ENCODE measurements at places on chromosomes 1 and 21.

- DNase-seq = no peak
Measured at GRCh38 chr1:185704181-185704580, 30.0 kb upstream of the HMCN1 start.

DNA sequence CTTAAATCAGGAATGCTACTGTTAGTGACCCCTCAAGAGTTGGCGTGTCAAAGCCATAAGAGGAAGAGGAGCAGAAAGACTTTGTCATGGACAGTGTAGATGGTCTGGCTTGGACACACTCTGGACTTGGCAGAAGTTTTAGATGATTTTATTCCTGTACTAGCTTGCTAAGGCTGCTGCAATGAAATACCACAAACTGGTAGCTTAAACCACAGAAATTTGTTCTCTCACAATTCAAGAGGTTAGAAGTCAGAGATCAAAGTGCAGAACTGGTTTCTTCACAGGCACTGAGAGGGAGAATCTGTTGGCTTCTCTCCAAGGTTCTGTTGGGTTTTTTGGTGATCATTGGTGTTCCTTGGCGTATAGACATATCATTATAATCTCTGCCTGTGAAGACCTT, 869.8 kb upstream of the B3GALT2 start:
- peak; percentile 82 for DNase-seq

DNA sequence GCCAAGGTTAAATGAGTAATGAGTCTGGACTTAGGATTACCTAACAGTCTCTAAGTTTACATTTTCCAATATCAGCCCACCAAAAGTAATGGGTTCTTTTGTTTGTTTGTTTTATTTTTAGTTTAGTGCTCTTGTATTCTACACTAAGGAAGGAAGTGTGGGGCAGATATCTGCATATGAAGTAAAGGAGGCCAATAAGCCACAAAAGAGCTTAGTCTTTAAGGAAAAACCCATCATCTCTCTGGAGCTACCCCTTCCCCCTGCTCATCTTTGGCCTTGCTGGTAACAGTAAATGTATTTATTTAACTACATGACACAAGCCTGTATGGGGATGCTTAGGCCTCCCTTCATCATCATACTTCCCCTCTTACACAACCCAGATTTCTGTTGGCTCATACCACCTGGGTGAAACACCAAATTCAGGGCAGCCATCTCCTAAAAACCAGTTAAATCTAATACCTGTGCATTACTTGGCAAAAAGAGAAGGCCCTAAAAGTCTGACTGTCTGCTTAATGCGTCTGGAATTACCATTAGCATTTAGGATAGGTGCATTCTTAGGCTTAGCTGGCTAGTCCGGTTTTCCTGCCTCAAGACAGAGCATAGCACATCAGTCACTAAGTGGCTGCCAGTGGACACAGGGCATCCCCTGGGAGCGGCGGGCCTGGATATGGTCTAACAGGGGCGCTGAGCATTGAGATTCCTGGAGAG, 96.8 kb upstream of the ADGRL2 start:
- DNase-seq = no peak

GRCh38 chr21:45556645-45557615, 14.7 kb upstream of the SLC19A1 start:
- DNase-seq = no peak

DNA sequence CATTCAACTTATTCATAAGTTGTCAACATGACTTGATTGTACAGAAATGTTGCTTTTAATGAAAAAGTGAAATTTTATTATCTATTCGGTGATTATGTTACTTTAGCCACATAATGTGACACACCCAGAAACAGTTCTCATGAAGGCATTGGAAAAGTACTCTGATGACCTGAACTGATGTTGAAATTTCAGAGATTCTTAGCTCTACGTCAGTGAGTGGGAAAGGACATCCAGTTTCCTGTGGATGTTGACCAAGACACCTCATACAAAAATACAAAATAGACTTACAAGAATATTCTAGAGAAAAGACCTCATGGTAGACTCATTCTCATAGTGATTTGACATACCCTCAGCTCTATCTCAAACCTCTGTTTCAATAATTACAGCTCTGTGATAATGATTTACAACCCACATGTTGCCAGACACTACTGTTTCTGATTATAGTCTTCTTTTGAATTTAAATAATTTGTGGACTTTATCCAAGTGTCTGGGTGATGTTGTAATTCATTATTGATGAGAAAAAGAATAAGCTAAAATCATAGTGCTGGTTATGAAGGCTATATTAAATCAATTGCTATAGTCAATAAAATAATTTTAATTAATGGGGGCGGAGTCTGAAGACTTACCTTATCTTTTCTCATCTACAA, 37.3 kb downstream of the KCNK2 start:
- DNase-seq = no peak

DNA sequence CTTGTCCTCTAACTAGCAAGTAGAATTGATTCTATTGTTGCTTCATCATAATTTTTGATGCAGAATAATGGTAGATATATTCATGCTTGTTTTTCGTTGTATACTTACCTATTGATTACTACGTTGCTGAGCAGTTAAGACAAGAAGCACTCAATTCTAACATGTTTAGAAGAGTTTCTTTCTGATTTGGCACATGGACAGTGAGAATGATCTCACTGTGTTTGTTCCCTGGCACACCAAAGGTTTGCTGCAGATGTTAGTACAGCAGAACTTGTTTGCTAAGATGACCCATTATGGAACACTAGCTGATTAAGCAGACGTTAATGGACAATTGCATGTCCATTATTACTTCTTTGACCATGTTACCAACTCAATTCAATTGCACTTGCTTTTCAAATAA, 184.7 kb upstream of the SGIP1 start:
- DNase-seq = no peak

GRCh38 chr1:41827991-41828570, 90.6 kb downstream of the HIVEP3 start:
- DNase-seq = no peak

GRCh38 chr1:173714441-173714758, 381 bp upstream of the KLHL20 start:
- no peak for DNase-seq

- DNase-seq = no peak
Measured at GRCh38 chr1:151416231-151416630, 16.9 kb downstream of the PSMB4 start.

DNA sequence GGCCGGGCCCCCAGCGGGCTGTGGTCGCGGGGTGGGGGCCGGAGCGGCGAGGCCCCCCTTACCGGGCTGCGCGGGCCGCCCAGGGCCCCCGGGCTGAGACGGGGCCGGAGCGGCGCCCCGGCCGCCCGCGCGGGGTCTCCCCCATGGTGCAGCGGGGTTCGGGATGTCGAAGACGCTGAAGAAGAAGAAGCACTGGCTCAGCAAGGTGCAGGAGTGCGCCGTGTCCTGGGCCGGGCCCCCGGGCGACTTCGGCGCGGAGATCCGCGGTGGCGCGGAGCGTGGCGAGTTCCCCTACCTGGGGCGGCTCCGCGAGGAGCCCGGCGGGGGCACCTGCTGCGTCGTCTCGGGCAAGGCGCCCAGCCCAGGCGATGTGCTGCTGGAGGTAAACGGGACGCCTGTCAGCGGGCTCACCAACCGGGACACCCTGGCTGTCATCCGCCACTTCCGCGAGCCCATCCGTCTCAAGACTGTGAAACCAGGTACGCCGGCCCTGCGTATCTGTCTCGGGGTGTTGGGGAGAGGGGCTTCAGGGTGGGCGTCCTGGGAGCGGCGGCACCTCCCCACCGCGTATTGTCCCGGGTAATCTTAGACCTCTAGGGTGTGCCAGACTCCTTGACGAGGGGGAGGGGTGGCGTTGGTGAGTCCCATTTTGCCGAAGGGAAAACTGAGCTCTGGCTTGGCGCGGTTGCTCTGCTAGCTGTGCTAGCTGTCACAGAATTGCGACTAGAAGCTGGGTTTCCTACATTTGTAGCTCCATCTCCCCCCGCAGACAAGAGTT, 745 bp downstream of the MAGI3 start:
- peak; percentile 33 for DNase-seq

DNA sequence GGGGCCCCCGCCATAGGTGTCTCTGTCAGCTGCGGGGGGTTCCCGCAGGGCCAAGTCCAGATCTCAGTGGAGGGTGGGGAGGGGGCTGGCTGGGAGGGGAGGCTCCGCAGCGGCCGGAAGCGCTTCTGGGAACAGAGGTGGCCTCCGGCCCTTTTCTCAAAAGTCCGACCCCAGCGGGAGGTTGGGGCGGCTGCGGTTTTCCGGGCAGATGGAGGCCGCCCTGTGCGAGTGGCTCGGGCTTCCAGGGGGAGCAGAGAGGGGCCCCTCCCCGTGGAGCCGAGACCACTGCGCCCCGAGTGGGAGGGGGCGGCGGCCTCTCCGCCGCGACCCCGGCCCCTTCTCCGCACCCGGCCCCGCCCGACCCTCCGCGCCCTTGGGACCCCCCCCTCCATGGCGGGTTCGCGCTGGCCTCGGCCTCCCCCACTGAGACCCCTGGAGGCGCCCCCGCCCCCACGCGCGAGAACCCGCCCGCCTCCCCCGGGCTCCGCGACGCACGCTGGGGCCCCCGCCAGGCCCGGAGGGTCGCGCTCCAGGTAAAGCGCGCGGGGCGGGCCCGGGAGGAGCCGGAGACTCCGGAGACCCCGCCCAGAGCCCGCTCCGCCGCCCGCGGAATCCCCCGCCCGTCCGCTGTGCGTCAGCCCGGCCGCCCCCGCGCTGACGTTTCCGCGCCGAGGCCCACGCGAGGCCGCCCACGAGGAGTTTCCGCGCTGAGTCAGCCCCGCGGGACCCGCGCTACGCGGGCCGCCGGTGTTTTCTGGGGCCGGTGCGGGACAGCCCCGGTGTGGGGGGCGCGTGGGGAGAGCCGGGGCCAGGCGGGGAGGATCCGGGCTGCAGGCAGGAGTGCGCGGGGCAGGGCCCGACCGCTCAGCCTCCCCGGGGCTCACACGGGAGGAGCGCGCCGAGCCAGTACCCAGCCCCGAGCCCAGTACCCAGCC, 5.2 kb downstream of the TNFRSF18 start:
- DNase-seq = peak; percentile 84

DNA sequence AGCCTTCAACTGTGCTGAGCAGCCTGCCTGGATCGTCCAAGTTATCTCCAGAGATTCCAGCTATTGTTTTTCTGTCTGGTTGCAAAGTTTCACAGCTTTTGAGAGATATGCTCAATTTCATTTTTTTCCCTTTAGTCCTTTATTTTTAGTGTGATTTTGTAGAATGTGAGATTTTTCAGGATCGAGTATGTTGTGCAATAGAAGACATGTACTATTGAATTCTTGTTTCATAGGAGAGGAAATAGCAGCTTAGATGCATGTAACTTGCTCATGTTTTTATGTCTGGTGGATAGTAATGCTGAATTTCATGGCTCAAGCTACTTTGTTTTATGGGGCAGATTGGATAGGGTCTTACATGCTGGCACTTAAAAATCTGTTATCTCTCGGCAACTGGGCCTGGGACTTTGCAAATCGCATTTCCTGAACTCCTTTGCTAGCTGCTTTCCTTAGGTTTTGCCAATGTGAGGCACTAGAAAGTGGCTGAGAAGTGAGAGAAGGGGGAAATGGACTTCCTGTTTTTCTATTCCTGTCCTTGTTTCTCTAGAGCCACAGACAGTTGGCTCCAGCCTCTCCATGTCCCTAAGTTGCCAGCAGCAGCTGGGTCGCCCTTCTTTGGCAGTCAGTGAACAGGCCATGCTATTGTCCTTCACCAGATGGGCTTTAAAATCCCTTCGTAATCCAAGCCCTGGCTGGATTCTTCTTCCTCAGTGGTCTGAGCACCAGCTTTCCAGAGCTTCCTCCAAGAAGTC, 101.4 kb upstream of the PDE4B start:
- no peak for DNase-seq

All from CD4-positive, alpha-beta T cell treated with Interleukin-6 at 100 ng/mL for 8 hours (primary cell).